ENCODE measurements at places on chromosomes 3 and 15. TPM values are rescaled to one million over a fixed set of nuclear protein-coding genes. Genes with fewer than 3 reads are reported as not detected.

Gene SHC4
- 2.5 TPM for total RNA-seq

Gene AMT
- 0.36 TPM for total RNA-seq

Gene SH3GL3
- not detected for total RNA-seq

Gene SCN11A
- total RNA-seq: not detected

Gene CYP19A1
- total RNA-seq: not detected

Gene ISL2
- total RNA-seq: 1.3 TPM

Gene CLDN1
- total RNA-seq: 4.7 TPM

Gene MEX3B
- total RNA-seq: 6.7 TPM

Gene CXCR6
- under 0.01 TPM for total RNA-seq

Gene NUP210
- total RNA-seq: under 0.01 TPM

Gene PTX3
- total RNA-seq: 96.7 TPM
